Activated T-helper 1 cell treated with anti-CD3 and anti-CD28 coated beads, Interleukin-12 subunit alpha, Interleukin-12 subunit beta, Interleukin-2, Interleukin-4 antibody, amounts not matched to agents 30 ng/mL and 10 ng/mL and 1 ng/mL, durations not matched to agents 14 hours and 24 hours and 36 hours (primary cell): ENCODE measurements at places on chromosomes 5 and 9.
A peak's percentile ranks its signal among the peaks of the same experiment; 100 is the strongest.

DNA sequence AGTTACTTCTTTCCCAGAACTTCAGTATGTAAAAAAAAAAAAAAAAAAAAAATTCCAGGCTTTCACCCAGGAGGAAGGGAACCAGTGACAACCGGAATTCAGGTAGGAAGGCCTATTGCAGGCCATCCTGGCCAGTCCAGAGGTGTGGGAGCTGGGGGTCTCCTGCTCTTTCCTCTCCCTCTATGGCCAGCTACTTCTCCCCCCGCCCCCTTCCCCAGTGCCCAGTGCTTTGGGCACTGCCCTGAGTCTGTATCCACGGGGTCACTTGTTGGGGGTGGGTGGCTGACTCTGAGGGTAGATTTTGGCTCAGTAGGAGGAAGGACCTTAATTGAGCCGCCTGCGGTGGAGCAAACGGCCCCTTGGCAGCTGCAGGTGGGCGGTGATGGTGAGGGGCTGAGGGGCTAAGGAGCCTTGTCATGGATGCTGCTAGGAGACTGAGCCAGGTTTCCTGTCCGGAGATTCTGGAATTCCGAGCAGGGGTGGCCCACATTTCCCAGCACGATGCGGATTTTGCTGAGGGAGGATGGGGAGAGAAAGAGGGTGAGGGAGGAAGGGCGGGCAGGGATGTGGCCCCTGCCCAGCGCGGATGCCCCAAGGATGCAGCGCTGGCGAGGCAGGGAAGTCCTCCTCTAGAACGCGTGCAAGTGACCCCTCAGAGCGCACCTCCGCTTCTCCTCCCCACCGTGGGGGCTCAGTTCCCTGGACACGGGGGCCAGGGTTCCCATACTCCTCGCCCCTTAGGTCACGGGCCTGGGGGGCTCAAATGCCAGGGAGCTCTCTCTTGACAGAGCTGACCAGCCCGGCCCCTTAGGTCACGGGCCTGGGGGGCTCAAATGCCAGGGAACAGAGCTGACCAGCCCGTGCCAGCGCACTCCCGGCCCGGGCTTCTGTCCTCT is 1.2 kb upstream of the PHF2 start:
- DNase-seq, result no peak
- peaks cover 28% of the 10 kb centered on the region for H3K4me1 ChIP-seq
- H3K36me3 ChIP-seq, result peaks cover 17% of the 10 kb centered on the region
- peak overlapping the region; percentile 88 for H3K4me3 ChIP-seq

- H3K27ac ChIP-seq, result no peak overlapping the region
- no peaks in the 10 kb centered on the region for H3K4me1 ChIP-seq
- H3K27me3 ChIP-seq, result no peaks in the 10 kb centered on the region
- H3K36me3 ChIP-seq, result no peaks in the 10 kb centered on the region
Observed at GRCh38 chr9:18694959-18695668, 221.2 kb downstream of the ADAMTSL1 start.

DNA sequence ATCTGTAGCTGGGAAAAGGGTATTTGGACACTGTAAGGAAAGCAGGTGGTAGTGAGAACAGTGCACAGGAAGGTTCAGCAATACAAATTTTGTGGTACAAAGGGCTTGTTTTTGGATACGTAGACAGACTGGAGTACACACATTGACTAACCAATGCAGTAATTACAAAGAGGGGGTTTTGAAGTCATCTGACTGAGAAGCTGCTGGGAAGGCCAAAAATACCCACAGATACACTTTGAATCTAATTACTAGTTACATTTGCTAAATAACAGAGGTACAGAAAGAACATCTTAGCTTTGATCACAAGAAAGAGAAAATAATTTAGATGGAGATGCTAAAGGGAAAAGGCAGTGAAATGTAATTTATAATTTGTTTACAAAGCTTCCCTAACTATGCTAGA is 45.9 kb downstream of the PKD2L2 start:
- peaks cover 8% of the 10 kb centered on the region for H3K4me1 ChIP-seq
- no peaks in the 10 kb centered on the region for H3K27me3 ChIP-seq
- DNase-seq, result no peak
- no peak overlapping the region for H3K4me3 ChIP-seq
- H3K36me3 ChIP-seq, result peaks cover 20% of the 10 kb centered on the region

- no peaks in the 10 kb centered on the region for H3K27me3 ChIP-seq
- H3K27ac ChIP-seq, result no peak overlapping the region
- no peak overlapping the region for H3K4me3 ChIP-seq
- DNase-seq, result no peak
- no peaks in the 10 kb centered on the region for H3K36me3 ChIP-seq
- H3K4me1 ChIP-seq, result no peaks in the 10 kb centered on the region
Observed at GRCh38 chr5:4019009-4019769, 423.6 kb downstream of the IRX1 start.

- H3K4me3 ChIP-seq, result no peak overlapping the region
- no peaks in the 10 kb centered on the region for H3K36me3 ChIP-seq
- no peak for DNase-seq
- no peak overlapping the region for H3K27ac ChIP-seq
Observed at GRCh38 chr5:173735691-173736090, 119.2 kb upstream of the BOD1 start.

DNA sequence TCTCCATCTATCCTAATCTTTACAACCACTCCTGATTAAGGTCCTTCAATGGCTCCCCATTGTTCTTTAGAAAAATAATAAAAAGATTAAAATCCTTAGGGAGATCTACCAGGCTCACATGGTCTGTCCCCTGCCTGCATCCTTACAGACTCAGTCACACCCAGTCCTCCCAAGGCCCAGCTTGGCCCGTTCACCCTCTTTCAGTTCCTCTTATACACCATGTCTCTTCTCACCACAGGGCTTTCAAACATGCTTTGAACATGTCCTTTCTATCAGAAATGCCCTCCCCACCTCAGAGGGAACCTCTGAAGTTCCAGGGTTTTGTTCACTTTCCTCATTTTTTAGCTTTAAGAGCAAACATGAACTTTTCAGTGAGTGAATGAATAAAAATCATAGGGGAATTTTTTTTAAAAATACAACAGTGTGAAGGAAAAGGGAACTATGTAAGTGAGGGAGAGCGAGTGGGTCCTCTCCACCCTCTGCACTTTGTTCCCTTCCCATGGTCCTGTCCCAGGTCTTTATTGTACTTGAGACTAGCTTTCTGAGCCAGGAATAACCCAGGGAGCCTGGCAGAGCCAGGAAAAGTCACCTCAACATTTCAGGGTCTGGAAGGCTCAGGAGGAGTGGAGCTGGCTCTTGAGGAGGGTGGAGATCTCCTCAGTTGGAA is 55.3 kb downstream of the TRPC7 start:
- H3K4me1 ChIP-seq, result no peaks in the 10 kb centered on the region
- H3K27ac ChIP-seq, result no peak overlapping the region
- no peak for DNase-seq

DNA sequence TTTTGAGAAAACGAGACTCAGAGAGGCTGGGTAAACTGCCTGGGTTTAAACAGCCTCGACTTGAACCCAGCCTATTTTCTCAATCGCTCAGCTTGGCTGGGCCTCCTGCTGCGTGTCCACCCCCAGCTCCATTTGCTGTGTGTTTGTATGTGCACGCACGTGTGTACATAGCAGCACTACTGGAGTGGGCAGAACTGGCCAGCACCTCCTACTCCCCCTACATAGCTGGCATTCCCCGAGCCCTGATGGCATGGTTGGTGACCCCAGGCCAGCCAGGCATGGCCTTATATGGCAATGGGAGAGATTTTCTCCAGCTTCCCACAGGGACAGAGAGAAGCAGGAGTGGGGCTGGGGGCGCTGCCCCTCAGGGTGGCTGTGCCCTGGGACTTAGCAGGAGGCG is 4.1 kb downstream of the AIF1L start:
- H3K27me3 ChIP-seq, result peaks cover 25% of the 10 kb centered on the region
- H3K4me1 ChIP-seq, result peaks cover 6% of the 10 kb centered on the region
- no peaks in the 10 kb centered on the region for H3K36me3 ChIP-seq
- H3K27ac ChIP-seq, result no peak overlapping the region

DNA sequence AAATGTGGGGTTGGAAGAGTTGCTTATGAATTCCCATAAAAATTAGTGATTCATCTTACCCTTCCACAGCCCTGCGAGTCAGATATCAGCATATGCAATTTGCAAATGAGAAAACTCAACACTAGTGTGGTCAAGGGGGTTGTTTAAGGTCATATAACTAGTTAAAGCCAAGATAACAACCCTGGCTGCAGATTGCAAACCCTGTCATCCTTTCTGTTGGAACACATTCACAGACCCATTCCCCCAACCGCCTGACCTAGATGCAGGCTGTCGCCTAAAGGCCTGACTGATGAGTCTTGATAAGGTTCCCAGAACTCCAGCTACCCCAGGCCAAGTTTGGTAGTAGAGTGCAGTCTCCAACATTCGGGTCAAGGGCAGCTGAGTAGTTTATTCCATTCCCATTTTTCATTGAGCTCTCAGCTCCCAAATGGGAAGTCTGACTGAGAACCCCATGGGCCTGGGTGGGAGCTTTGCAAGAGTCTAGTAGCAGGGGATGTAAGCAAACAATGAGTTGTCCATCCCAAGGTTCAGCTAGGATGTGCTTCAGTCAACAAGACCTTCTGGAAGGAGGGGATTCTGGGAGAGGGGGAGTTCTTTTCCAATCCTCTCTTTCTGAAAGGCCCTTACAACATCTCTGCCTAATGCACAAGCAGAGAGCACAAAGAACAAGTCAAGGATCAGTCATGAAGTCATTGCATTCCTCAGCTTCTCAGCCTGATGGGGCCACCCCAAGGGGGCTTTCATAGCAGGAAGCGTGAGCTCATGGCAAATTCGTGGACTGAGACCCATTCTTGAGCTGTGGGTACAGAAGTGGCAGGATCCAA is 40.3 kb downstream of the ADAM19 start:
- no peak for DNase-seq
- H3K36me3 ChIP-seq, result peaks cover 76% of the 10 kb centered on the region
- H3K27me3 ChIP-seq, result no peaks in the 10 kb centered on the region
- H3K4me1 ChIP-seq, result peaks cover 76% of the 10 kb centered on the region

- no peak overlapping the region for H3K27ac ChIP-seq
Observed at GRCh38 chr5:153981905-153982605, 56.7 kb downstream of the FAM114A2 start.

DNA sequence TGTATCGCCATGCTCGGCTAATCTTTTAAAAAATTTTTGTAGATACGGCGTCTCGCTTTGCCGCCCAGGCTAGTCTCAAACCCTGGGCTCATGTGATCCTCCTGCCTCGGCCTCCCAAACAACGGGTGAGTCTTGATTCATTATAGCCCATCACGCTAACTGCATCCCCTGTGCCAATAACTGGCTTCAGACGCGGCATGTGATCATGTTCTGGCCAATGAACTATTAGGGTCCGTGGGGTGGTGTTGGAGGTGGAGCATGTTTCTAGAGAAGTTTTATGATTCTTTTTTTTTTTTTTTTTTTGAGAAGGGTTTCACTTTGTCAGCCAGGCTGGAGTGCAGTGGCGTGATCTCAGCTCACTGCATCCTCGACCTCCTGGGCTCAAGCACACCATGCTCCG is 51.0 kb downstream of the FGF18 start:
- H3K27me3 ChIP-seq, result peaks cover 8% of the 10 kb centered on the region
- no peak overlapping the region for H3K27ac ChIP-seq
- no peaks in the 10 kb centered on the region for H3K4me1 ChIP-seq
- no peak overlapping the region for H3K4me3 ChIP-seq

DNA sequence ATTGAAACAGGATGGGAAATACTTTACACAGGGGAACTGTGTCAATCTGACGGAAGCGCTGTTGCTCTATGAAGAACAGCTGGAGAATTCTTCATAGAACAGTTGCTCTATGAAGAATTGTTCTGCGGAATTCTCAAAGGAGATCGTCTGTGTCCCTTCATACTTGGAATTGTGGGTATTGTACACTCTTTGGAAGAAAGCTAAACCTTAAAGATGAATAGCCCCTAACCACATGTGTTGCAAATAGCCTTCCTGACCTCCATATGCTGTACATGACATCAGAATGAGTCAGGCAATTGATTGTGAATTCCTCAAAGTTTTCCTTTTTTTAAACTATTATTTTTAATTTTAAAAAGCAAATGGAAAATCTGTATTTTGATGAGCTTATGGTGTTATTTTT is 15.6 kb downstream of the NIM1K start:
- DNase-seq, result no peak
- H3K36me3 ChIP-seq, result no peaks in the 10 kb centered on the region
- no peaks in the 10 kb centered on the region for H3K4me1 ChIP-seq

DNA sequence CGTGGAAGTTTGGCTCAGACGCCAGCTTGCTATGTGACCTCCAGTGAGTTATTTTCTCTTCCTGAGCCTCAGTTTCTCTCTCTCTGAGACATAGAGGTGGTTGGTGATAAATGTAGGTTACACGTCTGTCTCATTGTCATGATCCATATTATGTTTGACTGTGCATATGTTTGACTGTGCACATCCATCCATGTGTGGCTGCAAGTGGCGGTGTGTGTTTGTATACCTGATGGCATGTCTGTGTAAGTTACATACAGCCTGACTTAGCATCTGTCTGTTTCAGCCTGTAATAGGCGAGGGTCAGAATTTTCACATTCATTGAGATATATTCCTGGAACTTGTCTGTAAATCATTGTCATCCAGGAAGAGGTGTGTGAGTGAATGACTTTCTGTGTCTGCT is 3.3 kb downstream of the SPARC start:
- H3K4me1 ChIP-seq, result peaks cover 9% of the 10 kb centered on the region
- no peak overlapping the region for H3K27ac ChIP-seq
- H3K27me3 ChIP-seq, result peaks cover 19% of the 10 kb centered on the region
- no peak for DNase-seq
- no peaks in the 10 kb centered on the region for H3K36me3 ChIP-seq

- peaks cover 27% of the 10 kb centered on the region for H3K4me1 ChIP-seq
- peaks cover 3% of the 10 kb centered on the region for H3K36me3 ChIP-seq
- H3K4me3 ChIP-seq, result peak overlapping the region; percentile 59
Observed at GRCh38 chr9:92406477-92406876, 2.1 kb upstream of the OGN start.

GRCh38 chr9:136366826-136367225 is 3.3 kb upstream of the DNLZ start:
- no peak for DNase-seq
- peaks cover 3% of the 10 kb centered on the region for H3K36me3 ChIP-seq
- no peak overlapping the region for H3K4me3 ChIP-seq
- H3K27ac ChIP-seq, result no peak overlapping the region

DNA sequence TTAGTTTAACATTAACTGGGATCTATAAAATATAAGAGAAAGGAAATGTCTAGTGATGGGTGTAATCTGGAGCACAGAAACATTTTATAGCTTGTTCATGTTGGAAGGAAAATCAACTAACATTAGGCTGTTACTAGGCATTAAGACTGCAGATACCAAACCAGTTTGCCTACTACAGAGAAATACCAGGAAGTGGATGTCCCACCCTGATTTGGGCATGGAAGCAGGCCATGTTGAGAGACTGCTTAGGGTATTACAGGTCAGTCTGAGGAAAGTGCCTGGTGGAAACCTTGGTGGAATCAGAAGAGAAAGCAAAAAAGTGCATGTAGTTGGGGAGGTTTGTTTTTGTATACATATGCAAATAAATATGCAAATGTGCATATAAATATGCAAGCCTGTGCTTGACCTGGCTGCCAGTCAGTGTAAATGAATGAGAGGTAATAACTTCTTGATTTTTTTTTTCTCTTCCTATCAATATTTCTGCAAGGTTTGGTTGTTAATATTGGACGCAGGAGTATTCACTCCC is 9.6 kb upstream of the CCDC112 start:
- no peaks in the 10 kb centered on the region for H3K4me1 ChIP-seq
- H3K27me3 ChIP-seq, result peaks cover 40% of the 10 kb centered on the region
- H3K36me3 ChIP-seq, result no peaks in the 10 kb centered on the region
- no peak overlapping the region for H3K4me3 ChIP-seq
